HL-60 (cell line): ENCODE measurements at places on chromosomes 1 and 21.
A peak's percentile ranks its signal among the peaks of the same experiment; 100 is the strongest.

DNA sequence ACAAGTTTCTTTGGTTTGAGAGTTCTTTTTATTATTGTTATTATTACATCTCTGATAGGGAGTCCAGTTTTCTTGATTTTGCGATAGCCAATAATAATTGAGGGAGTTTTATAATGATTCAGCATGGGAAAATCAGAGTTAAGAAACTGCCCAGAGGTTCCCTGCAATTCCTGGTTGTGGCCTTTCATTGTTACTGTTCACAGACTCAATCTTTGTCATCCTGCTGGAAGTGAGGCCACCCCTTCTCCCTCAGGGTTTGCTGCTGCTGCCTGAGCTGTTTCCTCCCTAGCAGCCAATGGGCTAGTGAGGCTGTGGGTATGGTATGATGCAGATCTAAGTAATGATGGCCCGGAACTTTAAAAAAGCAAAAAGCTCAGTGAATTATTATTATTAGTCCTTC, 50.2 kb upstream of the TACSTD2 start:
- DNase-seq, result no peak

GRCh38 chr21:38986406-38986805, 180.7 kb downstream of the ETS2 start:
- DNase-seq, result no peak

GRCh38 chr1:182713492-182713891, 29.1 kb upstream of the RGS8 start:
- DNase-seq, result no peak

DNA sequence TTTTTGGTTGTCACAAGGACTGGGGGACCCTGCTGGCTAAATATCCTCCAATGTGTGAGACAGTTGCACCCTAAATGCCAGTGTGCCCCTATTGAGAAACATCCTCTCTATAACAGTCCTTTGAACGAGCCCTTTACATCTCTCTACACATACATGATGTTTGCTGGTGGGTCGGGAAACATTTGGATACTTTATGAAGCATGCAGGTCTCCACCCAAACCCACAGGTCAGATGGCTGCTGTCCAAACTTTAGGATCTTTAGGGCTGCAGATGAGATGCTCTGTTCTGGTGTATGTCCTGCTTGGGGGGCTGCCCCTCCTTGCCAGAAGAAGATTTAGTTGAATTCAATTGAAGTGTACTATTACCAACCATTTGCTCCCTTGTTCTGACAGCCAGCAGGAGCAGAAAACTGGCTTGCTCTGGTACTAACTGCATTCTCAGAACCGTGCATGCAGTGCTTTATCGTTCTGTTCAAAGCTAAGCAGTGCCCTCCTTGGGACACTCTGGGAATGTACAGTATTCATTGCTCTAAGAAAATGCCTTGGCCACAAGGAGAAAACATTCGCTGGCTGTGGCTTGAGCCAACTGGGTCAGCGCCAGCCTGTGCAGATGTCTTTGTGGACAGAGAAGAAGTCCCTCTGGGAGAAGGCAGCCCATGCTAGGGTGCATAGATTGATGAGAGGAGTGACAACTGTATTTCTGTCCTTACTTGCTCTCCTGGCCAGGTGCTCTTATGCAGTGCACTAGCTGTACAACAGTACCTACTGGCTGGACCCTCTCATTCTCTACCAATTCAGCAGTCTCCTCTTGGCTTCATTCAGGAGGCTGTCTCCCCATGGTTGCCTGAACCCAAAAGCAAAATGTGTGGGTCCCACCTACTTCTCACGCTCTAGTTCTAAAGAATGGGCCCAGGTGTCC, 61.4 kb upstream of the DIRAS3 start:
- no peak for DNase-seq

DNA sequence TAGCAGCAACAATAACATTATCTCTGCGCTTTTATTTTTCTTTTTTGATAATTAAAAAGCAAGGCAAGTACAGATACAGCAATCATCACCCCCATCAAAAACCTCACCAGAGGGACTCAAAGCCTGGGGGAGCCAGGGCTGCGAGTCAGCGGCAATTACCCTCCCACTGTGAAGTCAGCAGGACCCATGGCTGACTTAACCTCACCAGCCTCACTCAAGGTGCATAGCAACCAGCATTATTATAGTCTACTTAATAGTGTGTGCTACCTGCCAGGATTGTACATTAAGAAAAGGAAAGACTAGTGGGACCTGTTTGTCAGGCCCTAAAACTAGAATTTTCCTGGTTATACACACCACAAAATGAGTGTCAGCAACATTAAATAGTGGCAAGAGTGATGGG, 28.9 kb upstream of the SERBP1 start:
- DNase-seq, result no peak

- DNase-seq, result no peak
Observed at GRCh38 chr1:208737922-208738321, 493.7 kb upstream of the PLXNA2 start.

DNA sequence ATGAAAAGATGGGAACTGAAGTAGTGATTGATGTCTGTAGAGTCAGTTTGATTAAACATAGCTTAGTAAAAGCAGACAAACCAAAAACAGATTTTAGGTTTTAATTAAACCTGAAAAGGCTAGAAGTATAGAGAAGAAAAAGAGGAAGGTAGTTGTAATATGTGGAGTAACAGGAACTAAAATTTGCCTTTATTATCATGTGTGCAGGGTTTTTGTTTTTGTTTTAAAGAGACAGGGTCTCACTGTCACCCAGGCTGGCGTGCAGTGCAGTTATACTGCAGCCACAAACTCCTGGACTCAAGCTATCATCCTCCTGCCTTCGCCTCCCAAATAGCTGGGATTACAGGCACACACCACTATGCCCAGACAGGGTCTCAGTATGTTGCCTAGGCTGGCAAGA, 6.0 kb downstream of the TOR1AIP1 start:
- DNase-seq, result no peak

GRCh38 chr1:55947446-55947845, 631.9 kb downstream of the PLPP3 start:
- DNase-seq, result no peak

DNA sequence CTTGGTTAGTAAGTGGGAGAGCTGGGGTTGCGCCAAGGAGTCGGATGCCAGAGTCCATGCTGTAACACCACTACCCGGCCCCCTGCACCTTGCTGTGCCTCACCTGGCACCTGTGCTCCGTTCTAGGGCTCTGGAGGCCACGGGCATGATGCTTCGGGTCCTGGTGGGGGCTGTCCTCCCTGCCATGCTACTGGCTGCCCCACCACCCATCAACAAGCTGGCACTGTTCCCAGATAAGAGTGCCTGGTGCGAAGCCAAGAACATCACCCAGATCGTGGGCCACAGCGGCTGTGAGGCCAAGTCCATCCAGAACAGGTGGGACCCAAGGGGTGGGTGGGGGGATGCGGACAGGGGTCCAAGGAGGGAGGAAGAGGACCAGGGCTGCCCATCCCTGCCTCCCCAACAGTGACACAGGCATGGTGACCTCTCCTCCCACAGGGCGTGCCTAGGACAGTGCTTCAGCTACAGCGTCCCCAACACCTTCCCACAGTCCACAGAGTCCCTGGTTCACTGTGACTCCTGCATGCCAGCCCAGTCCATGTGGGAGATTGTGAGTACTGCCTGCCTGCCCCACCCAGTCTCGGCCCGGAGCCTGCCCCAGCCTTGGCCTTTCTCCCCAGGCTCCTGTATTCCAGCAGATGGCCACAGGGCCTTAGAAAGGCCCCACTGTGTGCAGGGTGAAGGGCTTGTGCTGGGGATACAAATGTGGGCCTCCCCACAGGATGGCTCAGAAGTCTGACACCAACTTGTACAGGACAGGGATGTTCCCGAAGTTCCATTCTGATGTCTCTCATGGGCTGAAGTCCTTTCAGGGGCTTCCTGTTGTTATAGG, 9.6 kb upstream of the HTR6 start:
- no peak for DNase-seq

- no peak for DNase-seq
Observed at GRCh38 chr1:6625584-6626149, 999 bp downstream of the THAP3 start.

DNA sequence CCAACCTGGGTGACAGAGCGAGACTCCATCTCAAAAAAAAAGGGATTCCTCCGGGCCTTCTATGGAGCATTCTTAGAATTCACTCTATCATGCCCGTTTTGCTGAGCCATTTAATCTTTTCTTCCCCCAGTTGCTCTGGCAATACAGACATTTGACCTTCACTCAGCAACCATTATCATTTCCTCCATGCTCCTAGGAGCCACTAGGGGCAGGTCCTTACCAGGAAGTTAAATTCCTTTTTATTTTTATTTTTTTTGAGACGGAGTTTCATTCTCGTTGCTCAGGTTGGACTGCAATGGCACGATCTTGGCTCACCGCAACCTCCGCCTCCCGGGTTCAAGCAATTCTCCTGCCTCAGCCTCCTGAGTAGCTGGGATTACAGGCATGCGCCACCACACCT, 9.7 kb upstream of the CGN start:
- DNase-seq, result no peak

GRCh38 chr1:49293016-49293415, 516.3 kb upstream of the BEND5 start:
- no peak for DNase-seq

DNA sequence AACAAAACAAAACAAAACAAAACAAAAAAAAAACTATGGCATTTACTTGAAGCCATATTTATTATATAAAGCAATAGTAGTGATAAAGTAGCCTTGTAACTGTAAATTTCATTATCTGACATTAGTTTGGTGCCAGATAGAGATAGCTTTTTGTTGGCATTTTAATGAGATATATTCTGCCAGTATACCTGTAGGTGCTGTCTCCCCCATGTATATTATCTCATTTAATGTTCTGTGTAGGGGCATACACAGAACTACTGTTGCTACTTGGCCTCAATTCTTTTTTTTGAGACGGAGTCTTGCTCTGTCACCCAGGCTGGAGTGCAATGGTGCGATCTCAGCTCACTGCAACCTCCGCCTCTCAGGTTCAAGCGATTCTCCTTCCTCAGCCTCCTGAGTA, 67.4 kb downstream of the TMEM200B start:
- no peak for DNase-seq

DNA sequence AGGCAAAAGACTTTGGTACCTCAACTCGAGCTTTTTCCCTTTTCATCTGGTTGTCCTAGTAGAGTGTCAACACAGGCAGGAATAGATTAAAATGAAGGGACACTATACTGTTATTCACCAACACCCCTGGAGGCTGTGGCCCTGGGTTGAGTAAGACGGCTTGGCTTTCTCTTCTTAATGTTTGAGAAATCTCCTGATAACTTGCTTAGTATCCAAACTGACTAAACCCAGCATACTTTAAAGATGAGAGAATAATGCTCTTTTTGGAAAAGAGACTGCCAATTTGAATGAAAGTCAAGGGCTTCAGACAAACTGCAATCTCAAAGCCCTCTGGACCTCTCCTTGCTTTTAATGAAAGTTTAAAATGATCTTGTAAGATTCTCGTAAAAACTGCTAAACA, 2.6 kb upstream of the SLC30A1 start:
- DNase-seq, result no peak

GRCh38 chr1:77030401-77031105, 163.3 kb downstream of the ST6GALNAC5 start:
- no peak for DNase-seq

GRCh38 chr1:82346141-82346540, 545.4 kb downstream of the ADGRL2 start:
- no peak for DNase-seq

GRCh38 chr1:209434066-209434465, 149.4 kb upstream of the CAMK1G start:
- DNase-seq, result no peak

DNA sequence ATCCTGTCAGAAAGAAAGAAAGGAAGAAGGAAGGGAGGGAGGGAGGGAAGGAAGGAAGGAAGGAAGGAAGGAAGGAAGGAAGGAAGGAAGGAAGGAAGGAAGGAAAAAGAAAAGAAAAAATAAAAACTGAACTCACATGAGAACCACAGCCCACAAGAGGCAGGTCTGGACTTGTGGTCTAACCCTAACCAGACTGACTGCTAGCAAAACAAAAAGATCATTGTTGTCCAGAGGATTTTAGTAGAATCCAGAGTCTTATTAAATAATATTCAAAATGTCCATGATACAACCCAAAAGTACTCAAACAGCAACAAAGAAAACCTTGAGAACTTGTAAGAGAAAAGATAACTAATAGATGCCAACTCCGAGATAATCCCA, 4.7 kb upstream of the ITGB2 start:
- no peak for DNase-seq

- no peak for DNase-seq
Observed at GRCh38 chr1:27141266-27142003, 13.5 kb downstream of the SLC9A1 start.

GRCh38 chr1:230199034-230199433, 132.0 kb downstream of the GALNT2 start:
- DNase-seq, result no peak

GRCh38 chr1:114755006-114755931, 2.5 kb downstream of the CSDE1 start:
- DNase-seq, result peak; percentile 47

GRCh38 chr1:30908696-30909364, at the start of gene SDC3:
Gene SDC3 (minus strand): TSS chr1:30908758. CDS start chr1:30908586, 172 bp downstream.
- no peak for DNase-seq

DNA sequence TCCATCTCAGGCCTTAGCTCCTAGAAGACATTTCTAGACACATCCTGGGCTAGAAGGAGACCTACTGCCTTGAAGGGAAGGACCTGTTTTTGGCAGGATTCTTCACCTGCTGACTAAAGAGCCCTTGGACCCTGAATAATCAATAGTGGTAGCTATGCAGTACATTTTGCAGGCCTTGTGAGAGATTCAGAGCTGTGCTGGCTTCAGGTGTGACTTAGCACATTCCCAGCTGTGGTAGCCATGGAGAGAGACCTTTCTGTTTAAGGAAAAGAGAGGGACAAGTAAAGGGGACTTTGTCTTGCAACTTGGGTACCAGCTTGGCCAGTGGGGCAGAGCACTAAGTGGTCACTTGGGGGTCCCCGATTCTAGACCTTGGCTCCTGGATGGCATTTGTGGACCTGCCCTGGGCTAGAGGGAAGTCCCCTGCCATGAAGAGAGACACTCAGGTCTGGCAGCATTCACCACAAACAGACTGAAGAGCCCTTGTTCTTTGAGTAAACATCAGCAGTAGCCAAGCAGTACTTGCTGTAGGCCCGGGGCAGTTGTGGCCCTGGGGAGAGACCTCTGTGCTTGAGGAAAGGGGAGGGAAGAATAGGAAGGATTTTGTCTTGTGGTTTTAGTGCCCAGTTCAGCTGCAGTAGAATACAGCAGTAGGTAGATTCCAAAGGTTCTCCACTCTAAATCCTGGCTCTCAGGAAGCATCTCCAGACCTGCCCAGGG, 26.2 kb upstream of the CD1A start:
- DNase-seq, result no peak

DNA sequence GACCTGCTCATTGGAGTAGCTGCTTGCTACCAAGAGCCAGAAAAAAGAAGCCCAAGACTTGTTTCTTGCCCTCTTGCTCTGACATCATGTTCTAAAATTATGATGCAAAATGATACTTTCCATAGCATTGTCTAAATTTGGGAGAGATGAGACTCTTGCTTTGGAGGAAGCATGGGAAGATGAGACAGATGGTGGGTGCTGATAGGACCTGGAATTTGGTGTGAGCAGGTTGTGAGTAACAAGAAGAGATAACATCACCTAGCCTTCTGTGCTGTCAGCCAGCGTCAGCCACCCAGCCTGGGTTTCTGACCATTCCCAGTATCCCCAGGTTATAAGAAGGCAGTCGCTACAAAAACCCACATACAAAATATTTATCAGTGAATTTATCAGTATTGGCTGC, 67.1 kb upstream of the GCLM start:
- no peak for DNase-seq

GRCh38 chr1:71572038-71572437, 491.2 kb upstream of the ZRANB2 start:
- no peak for DNase-seq

- DNase-seq, result no peak
Observed at GRCh38 chr1:50710099-50710498, 250.0 kb downstream of the FAF1 start.
